ENCODE measurements at places on chromosomes 2 and 18. TPM values are rescaled to one million over a fixed set of nuclear protein-coding genes. Genes with fewer than 3 reads are reported as not detected.

The LRRC30 gene
- not detected for total RNA-seq

The RESP18 gene
- not detected for total RNA-seq

The RGPD8 gene
- total RNA-seq, result 16.4 TPM

The UGT1A3 gene
- not detected for total RNA-seq

The ITGAV gene
- total RNA-seq, result 174 TPM

The ALPP gene
- total RNA-seq, result not detected

The REEP1 gene
- not detected for total RNA-seq

The PJVK gene
- total RNA-seq, result 1.6 TPM

The XDH gene
- 3.1 TPM for total RNA-seq

The SP110 gene
- 46.0 TPM for total RNA-seq

The G6PC2 gene
- not detected for total RNA-seq

The ALMS1 gene
- total RNA-seq, result 28.2 TPM

The GAREM1 gene
- 5.5 TPM for total RNA-seq

The MEP1B gene
- not detected for total RNA-seq

- peak; percentile 84 for DNase-seq
These were observed at the start of gene CNNM3 for GRCh38 chr2:96816127-96816835. Gene CNNM3, plus strand, starts transcription at chr2:96816268. Its CDS starts 10 bp downstream, at chr2:96816278.

DNA sequence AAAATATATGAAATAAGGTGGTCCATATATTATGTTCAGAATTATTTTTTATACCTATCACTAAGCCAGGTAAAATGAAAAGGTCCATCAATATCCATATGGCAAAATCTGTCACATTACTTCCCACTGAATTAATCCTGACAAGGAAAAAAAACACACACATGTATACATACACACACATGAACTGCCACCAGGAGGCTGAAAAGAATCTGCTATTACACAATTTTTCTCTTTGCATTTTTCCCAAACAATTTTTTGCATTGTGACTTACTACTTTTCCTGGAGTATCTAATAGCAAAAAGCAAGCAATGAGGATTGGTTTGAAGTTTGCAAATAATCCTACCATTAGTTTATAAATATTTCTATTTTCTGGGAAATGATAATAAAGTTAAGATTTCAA is 128.2 kb upstream of the CD226 start:
- no peak for DNase-seq

- DNase-seq, result peak; percentile 30
These were observed 37.5 kb upstream of the SERPINB2 start for GRCh38 chr18:63850020-63850419.

DNA sequence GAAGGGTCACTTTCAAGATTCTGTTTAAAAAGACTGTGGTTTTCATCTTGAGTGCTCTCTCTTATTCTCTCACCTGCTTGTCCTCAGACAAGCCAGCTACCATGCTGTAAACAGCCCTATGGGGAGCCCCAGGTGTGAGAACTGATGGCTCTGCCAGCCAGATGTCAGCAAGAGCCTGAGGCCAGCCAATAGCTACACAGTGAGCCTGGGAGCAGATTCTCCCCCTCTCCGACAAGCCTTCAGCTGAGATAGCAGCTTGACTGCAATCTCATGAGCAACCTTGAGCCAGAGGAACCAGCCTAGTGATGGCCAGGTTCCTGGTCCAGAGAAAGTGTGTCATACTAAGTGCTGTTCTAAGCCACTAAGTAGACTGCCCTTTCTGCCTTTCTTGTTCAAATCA is 272.1 kb downstream of the NAPG start:
- no peak for DNase-seq

GRCh38 chr18:39318462-39318861 is 1752.9 kb upstream of the CELF4 start:
- DNase-seq, result no peak

GRCh38 chr2:208361077-208361441 is 45.5 kb upstream of the PTH2R start:
- no peak for DNase-seq

DNA sequence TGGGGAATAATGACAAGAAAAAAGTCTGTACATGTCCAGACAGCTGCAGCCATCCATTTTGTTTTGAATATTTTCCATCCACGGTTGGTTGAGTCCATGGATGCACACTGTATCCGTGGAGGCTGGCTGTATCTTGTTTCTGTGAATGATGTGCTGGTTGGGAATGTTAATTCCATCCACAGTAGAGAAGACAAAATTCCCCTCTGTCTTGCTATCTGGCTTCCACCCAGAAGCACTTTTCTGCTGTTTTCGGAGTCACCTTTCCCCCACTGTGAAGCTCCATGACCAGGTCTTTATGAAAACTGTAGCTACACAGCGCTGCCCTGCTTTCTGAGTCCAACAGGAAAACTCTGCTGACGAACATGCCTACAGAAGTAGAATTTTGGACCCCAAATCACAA is 122.3 kb downstream of the HRH4 start:
- no peak for DNase-seq

Data from fibroblast of the aortic adventitia (primary cell).